SJSA1 (cell line): ENCODE measurements at places on chromosomes 1 and 21.

GRCh38 chr21:42818328-42818749, 61.0 kb downstream of the WDR4 start:
- DNase-seq, result peak; percentile 38

GRCh38 chr1:172902861-172903381, 147.8 kb downstream of the TNFSF18 start:
- DNase-seq, result no peak

- DNase-seq, result no peak
Measured at GRCh38 chr1:153945131-153945794, 1.3 kb downstream of the DENND4B start.

DNA sequence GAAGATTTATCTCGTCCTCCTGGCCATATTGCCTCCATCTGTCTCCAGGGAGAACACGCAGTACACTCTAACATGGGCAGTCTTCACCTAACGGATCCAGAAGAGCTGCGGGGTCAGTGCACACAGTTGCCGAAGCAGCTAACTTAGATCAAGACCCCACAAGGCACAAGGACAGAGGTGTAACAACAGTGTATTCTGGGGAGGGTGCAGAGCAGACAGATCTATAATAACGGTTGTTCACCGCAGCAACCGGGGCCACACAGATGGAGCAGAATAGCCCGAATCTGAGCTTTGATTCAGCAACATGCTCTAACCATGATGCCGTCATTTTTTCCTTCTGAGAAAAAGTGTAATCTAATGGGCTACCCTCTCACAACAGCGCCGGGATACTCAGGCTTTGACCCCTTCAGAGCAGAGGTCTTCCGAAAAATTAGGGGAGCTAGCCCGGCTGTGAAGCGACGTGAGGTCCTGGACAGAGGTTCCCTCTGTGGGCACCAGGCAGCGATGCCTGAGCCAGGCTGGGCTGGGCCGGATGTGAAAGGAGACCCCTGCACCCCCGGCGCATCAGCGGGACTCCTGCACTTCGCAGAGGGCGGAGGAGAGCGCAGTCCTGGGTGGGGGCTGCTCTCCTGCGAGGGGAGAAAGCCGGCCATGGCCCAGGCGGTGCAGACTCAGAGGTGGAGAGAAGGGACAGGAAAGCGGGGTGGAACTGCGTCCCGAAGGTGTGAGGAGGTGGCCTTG, 57.5 kb downstream of the BCL9 start:
- DNase-seq, result no peak
